Foreskin keratinocyte (primary cell): ENCODE measurements at places on chromosomes 5 and 9. TPM values are rescaled to one million over a fixed set of nuclear protein-coding genes. Genes with fewer than 3 reads are reported as not detected.

MLLT3 gene
- 11.9 and 16.9 TPM in 2 replicates for total RNA-seq

GGTA1 gene
- total RNA-seq: not detected in 2 replicates

PCA3 gene
- total RNA-seq: not detected in 2 replicates

ENG gene
- 3.1 TPM in 2 replicates for total RNA-seq

ACTBL2 gene
- total RNA-seq: 0.04 TPM in 1 of 2 replicates, not detected in the other

CDH18 gene
- 0.10 and 0.11 TPM in 2 replicates for total RNA-seq

ADGRD2 gene
- total RNA-seq: 0.07 TPM in 1 of 2 replicates, not detected in the other

TMEM252 gene
- not detected in 2 replicates for total RNA-seq

REXO4 gene
- 21.2 and 25.9 TPM in 2 replicates for total RNA-seq

PCDHB12 gene
- total RNA-seq: not detected in 2 replicates

SPATA31D4 gene
- not detected in 2 replicates for total RNA-seq

FLT4 gene
- total RNA-seq: 0.17 and 0.21 TPM in 2 replicates

PTGER4 gene
- total RNA-seq: 4.2 and 7.3 TPM in 2 replicates

BAAT gene
- 0.04 TPM in 1 of 2 replicates, not detected in the other for total RNA-seq

FGF1 gene
- 0.65 and 1.0 TPM in 2 replicates for total RNA-seq

EQTN gene
- total RNA-seq: 0.27 TPM in 1 of 2 replicates, not detected in the other

GABRA6 gene
- not detected in 2 replicates for total RNA-seq

MAMDC4 gene
- total RNA-seq: 3.5 and 3.7 TPM in 2 replicates

TMEM215 gene
- total RNA-seq: not detected in 2 replicates

COL27A1 gene
- total RNA-seq: 13.4 and 17.7 TPM in 2 replicates

PCDH1 gene
- total RNA-seq: 2.2 and 12.1 TPM in 2 replicates
